Neural crest cell (in vitro differentiated cells): ENCODE measurements at places on chromosomes 2 and 18.

- no peak for DNase-seq
Measured at GRCh38 chr2:214492152-214492551, 81.3 kb downstream of the VWC2L start.

GRCh38 chr2:169729274-169729605 is 4.4 kb upstream of the KLHL23 start:
- no peak for DNase-seq

DNA sequence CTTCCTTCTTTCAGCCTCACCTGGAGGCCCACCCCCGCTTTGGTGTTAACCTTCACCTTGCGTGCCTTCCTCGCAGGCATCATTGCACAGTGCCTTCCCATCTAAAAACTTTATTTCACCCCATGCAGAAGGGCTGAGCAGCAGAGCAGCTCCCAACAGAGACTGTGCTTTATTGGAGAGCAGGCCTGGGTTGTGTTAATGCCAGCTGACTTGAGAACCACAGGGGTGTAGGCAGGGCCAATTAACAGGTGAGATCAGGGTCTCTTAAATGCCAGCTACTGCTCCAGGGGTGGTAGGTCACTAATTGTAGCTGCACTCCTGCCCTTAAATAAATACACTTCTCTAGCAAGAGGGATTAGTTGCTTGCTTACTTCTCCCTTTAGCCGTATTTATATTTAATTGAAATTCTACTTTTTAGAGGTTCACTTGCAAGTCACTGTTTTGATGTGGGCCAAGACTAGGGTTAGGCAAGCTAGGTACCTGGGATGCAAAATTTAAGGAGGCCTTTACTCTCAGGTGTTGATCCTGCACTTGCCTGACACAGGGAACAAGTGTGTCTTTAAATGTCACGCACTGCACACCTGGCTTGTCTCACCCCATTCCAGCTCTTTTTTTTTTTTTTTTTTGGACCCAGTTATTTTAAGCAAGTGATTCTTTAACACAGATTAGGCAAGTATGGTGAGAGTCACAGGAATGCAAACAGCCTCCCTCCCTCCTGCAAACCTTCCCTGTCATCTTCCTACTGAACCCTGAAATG is 54.5 kb downstream of the LYPD1 start:
- DNase-seq, result no peak

DNA sequence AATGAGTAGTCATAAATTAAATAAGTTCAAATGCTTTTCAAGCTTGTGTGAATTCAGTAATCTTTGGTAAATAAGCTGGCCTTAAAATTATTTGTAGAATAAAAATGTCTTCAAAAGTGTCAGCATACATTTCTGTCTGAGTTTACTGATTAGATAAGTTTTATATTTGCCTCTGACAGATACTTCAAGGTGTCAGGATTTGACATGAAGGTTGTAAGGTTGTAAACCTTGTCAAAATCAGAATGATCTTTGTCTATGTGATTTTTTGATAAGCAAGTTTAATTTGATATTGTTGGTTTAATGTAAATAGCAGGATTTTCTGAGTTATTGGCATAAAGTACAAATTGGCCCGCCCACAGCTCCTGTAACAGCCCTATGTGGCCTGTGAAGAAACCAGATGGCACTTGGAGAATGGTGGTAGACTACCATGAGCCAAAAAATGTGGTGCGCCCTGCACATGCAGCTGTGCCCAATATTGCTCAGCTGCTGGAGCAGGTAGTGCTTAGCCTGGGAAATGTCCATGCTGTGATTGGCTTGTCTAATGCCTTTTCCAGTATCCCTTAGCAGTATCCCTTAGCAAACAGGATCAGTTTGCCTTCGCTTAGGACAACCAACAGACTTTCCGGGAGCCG is 188.0 kb upstream of the SPHKAP start:
- no peak for DNase-seq

DNA sequence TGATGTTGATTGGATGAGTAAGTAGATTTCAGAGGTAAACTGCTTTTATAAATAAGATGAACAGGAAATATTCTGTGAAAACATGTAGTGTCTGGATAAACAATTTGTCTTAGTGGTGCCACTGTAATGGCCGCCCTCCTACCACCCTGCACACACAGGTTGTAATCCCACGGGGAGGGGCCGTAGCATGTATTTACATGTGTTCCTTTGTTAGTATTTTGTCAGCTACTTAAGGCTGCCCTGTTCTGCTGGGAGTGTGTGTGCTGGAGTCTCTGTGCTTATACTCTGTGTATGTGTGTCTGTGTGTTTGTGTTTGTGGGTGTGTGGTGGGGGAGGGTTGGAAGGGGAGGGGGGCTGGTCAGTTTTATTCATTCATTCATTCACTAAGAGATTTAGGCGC is 5.1 kb downstream of the TSHZ1 start:
- DNase-seq, result no peak

GRCh38 chr2:143192716-143193115 is 63.5 kb downstream of the ARHGAP15 start:
- no peak for DNase-seq

- DNase-seq, result no peak
Measured at GRCh38 chr2:84866122-84866521, 14.8 kb downstream of the TRABD2A start.

DNA sequence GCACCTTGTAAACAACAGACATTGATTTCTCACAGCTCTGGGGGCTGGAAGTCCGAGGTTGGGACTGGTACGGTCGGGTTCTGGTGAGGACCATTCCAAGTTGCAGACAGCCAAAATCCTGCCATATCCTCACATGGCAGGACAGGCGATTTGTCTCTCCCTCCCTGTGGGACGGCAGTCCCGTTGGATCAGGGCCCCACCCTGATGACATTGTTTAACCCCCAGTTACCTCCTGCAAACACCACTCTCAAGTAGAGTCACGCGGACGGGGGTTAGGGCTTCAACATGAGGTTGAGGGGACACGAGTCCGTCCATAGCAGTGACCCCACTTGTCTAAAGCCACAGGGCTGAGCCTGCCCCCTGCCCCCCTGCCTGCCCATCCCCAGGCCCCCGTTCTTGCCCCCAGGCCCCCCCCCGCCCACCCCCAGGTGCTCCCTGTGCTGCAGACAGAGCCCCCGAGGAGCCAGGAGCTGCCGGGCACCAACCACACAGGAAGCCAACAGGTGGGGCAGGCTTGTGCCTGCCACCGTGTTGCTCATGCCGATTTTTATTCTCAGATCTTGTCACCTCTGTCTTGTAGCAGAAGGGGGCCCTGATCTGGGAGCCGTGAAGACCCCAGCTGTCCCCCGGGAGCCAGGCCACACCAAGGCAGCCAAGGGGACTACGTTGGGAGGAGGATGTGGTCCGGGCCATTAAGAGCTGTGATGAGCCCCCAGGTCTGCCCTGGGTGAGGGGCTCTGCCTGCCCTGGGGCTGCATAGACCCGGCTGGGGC is 82.2 kb downstream of the NFATC1 start:
- no peak for DNase-seq

DNA sequence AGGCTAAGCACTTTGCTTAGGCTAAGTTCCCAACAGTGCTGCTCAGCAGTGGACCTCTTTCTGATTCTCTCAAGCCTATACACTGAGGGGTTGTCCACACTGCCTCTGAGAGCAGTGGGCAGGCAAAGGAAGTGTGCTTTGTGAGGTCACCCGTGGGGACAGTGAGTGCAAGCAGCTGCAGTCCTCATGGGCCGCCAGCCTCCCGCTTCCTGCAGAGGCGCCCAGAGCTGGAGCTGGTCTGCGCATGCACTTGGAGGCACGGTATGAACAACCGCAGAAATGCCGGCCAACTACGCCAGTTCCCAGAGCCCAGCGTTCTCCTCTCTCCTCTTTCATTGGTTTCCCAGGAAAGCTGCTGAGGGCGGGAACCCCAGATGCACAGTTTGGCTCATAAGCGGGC is 149.5 kb upstream of the DLX2 start:
- DNase-seq, result no peak

DNA sequence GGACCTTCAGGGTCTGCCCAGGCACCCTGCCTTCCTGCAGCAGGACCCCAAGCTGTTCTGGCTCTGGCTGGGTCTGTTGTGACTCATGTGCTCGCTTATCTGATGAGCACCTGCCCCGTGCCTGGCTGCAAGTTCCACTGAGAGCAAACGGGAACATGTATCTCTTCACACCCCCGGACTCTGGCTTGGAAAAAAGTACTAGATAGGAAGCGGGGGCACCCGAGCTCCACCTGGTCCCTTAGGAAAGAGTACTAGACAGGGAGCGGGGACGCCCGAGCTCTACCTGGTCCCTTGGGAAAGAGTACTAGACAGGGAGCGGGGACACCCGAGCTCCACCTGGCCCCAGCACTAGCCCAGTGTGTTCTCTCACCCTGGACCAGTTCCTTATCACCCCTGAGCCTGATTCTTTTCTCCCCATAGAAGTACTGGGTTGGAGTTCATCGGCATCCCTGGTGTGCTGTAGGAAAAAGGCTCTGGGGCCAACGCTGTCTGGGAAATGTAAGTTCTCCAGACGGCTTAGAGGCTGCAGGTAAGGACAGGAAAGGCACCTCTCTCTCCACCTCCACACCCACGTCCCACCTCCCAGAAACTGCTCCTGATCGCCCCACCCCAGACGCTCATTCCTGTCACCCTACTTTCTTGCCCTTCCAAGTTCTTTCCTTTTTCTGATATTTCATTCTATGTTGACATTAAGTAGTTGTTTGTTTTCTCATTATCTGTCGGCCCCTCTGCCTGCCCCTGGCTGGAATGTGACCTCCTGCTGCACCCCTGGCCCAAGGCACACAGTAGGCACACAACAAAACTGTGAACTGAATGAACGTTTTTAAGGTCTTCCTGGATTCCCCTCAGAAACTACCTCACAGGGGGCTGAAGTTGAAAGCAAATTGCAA is 40.2 kb downstream of the HDAC4 start:
- no peak for DNase-seq

DNA sequence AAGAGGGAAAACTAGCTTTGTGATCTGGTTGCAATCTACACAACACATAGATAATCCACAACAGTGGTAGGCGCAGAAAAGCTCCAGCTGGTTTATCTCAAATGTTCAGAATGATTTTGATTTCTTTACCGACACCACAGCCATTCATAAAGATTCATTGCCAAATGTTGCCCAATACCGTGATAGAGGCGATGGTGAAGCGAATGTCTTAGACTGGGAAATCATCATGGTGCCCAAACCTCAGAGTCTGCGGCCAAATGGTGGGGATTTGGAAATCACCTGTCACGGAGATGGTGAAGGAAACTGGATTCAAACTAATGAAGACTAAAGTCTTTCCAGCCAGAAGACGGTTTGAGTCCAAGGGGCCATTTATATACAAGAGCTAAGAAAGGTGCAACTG is 48.5 kb upstream of the CCDC150 start:
- DNase-seq, result no peak

- no peak for DNase-seq
Measured at GRCh38 chr18:54702686-54703085, 111.6 kb downstream of the DYNAP start.

DNA sequence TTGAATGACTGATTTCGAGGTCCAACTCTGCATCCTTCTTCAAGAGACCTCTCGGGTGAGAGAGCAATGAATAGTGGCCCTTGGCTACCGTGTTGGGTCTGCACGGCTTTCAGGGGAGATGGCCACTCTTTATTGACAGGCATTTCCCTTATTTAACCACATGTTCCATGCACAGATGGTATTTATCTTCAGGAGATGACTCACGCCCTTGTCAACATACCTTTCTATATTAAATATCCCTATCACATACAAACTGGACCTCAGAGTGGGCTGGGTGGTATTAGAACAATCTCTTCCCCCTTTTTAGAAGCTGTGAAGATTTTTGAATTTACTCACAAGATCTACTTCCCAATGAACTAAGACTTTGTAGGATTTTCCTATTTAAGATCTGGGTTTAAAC is 109.6 kb upstream of the CDC42EP3 start:
- DNase-seq, result no peak

GRCh38 chr2:161426922-161427663 is 11.0 kb downstream of the TBR1 start:
- peak; percentile 52 for DNase-seq

DNA sequence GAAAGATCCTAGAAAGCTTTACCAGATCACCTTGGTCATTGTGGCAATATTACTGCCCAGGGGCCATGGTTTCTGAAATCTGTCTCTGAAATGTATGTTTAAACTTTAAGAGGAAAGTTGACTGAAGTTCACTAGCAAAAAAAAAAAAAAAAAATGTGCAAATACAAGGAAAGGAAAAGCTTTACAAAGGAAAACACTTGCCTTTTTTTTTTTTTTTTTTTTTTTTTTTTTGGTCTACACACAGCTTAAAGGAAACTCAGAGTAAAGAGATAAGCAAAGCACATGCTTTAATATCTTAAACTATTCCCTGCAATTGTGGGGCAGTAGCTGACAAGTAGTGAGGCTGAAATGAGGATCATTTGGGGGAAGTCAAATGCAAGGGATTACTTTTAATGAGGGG is 174.2 kb upstream of the EPAS1 start:
- DNase-seq, result no peak

GRCh38 chr2:46737577-46737976 is 178.0 kb downstream of the MCFD2 start:
- no peak for DNase-seq

DNA sequence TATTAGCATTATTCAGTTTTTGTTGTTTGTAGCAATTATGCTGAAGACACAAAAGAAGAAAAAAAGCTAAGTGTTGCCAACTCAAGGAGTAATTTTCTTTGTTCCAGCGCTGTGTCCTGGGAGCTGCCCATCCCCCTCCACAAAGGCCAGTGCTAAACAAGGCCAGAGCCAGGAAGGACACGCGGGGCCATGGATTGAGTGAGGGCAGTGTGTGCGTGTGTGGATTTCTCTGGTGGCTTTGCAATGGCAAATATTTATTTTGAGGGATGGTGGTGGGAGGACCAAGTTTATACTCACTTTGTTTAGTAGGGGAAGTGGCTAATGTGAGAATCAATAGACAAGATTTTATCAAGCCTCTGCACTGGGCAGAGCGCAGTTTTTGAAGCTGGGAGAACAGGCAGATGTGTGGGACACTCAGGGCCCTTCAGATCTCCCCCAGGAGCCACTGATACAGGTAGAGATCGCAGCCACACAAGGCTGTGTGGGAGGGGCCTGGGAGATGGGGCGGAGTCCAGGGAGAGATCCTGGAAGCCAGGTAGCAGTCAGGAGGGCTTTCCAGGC is 11.4 kb downstream of the AGAP1 start:
- no peak for DNase-seq

GRCh38 chr2:208074610-208075356 is 49.5 kb upstream of the PLEKHM3 start:
- DNase-seq, result no peak

DNA sequence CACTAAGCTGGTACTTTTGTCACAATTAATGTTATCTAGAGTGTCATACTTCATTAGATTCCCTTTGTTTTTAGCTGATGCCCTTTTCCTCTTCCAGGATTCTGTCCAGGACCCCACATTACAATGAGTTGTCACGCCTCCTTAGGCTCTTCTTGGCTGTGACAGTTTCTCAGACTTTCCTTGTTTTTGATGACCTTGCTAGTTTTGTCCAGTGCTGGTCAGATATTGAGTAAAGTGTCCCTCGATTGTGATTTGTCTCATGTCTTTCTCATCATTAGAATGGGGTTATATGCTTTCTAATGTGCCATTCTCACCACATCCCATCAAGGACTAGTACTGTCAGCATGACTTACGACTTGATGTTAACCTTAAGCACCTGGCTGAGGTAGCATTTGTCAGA is 162.3 kb downstream of the FHOD3 start:
- DNase-seq, result no peak
